NCI-H146 (cell line): ENCODE measurements at places on chromosomes 7 and 10.
A peak's percentile ranks its signal among the peaks of the same experiment; 100 is the strongest.

DNA sequence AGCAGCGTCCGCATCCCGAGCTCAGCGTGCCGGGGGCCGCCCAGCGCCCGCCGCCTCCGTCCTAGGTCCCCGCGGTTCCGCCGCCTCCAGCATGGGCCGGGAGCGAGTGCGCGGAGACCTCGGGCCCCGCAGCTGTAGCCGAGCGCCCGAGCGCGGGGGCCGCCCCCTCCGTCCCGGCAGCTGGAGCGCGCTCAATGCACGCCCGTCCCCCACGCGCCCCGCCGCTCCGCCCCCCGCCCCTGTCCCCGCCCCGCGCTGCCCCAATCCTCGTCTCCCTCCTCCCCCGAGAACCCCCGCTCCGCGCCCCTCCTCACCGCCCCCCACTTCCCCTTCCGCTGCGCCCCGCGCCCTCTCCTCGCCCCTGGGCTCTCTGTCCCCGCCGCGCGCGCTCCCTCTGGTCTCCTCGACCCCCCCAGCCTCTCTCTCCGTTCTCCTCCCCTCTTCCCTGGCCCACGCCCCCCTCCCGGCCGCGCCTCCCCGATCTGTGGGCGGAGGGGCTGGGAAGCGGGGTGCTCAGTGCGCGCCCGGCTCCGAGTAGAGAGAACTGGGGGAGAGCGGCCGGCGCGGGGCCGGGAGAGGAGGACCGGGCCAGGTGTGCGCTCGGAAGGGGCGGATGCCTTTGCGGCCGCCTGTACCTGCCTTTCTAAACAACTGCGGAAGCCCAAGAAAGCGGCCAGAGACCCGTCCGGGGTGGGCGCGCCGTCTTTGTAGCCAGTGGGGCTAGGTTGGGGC, at the start of gene VIPR2:
TSS of gene VIPR2 (minus strand) at position 110 of the 732 bp plus-strand sequence. CDS start at position 14, 96 bp downstream.
- DNase-seq = no peak

GRCh38 chr7:92824901-92825480, 11.4 kb downstream of the CDK6 start:
- no peak for DNase-seq

- DNase-seq = no peak
Observed at GRCh38 chr10:49668684-49669083, 10.8 kb upstream of the C10orf53 start.

DNA sequence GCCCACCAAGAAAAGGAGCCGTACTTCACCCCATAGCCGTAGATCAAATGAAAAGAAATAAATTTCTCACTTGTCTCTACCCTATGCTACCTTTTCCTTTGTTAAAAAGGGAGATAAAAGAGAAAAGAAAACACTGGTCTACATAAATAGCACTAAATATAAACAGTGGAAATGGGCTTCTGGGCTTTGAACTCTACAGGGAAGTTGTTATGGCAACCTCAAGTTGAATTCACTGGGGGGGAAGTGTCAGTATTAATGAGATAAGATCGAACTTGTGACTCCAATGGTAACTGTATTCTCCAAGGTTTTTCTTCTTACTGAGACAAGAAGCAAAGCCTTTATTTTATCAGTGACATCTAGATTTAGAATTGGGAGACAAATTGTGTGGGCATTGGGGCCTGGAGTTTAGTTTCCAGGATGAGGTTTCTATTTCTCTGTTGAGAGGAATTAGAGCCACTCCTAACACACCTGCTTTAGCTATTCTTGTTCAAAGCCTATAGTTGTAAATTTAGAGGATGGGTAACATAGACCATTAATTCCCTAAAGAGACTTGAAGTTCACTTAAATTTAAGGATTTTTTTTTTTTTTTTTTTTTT, 604.3 kb upstream of the GALNT17 start:
- no peak for DNase-seq

- DNase-seq = peak; percentile 47
Observed at GRCh38 chr7:103988468-103989199, 824 bp downstream of the RELN start.

DNA sequence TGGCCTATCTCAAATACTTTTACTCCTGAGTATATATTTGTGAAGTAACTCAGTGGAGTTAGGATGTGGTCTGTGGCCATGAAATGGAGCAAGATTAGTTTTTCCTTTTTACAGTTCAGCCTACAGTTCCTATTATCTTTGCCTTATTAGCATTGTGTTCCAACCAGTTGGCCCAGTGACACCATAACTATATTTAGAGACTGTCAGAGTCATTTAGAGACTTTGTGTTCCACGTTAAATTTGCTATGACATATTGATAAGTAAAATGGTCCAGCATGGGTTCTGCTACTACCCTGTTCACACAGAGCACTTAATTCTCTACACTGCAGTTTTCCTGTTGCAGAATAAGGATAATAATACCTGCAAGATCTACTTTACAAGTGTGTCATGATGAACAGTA, 68.3 kb upstream of the RAB11FIP2 start:
- DNase-seq = no peak

DNA sequence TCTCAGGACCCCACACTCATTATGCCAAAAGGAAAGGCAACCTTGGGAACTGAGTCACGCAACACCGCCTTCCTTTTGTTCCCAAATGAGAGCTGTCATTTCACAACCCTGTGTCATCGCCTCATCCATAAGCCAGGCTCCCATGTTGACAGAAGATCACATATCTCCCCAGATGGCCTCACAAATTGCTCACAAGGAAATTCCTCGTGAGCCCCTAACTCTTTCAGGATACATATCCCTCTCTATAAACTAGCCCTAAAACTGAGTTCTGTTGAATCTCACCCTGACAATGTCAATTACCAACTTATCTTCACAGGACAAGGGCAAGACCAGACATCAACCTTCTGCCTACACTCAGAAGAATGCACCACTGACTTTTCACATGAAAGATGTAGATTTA, 22.6 kb downstream of the CCDC3 start:
- DNase-seq = peak; percentile 69

DNA sequence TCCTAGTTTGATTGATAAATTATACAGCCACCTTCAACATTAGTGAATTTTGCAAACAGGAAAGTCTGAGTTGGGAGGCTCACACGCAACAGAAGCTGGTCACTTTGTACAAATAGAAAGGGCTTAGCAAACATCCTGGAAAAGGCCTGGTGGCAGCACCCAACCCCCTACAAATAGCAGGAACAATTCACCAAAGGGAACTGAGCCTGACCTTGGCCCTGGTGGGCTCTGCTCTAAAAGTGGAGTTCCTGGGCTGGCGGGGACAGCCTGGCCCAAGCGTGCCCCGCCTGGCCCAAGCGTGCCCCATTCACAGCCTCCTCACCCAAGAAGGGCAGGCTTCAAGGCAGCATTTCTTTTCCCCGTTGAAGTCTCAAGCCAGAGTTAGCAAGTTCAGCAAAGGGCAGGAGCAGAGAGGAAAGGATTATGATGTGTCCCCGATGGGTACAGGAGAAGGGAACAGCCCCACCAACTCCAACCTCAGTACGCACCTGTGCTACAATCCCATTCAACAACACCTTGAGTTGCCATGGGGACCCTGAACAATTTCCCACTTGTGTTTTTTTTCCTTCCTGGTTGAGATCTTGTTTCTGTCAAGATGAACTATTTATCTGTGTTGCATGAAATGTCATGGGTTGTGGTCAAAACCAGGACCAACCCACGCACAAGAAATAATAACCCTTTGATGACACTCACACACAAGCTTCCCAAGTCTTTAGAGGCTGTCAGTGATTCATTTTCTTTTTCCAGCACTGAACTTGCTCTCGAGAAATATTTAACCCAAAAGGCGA, 43.4 kb downstream of the RGS10 start:
- no peak for DNase-seq
